ENCODE measurements at places on chromosomes 13 and 19.

DNA sequence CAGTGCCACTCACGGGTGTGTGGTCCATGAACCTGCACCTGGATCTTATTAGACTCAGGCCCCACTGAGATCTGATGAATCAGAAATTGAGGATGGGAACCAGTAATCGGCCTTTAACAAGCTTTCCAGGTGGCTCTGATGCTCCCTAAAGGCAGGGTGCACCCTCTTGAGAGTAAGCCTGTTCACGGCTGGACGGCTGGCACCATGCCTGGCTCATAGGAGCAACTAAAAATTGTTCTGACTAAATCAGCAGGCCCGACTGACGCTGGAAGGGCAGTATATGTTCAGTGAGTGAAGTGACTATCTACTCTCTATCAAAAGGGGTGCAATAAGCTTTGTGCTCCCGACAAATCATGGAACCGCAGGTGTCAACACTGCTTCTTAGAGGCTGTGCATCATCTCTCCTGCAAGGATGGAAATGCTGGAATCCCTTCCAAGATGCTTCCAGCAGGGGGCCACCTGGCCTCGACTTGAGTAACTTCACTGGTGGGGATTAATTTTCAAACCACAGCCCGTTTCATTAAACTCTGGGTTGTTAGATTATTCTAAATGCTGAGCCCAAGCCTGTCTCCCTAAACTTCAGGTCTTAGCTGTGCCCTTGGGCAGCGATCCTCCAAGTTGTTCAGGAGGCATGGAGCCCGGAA, 28.4 kb downstream of the TMTC4 start:
- peak; percentile 70 for DNase-seq

DNA sequence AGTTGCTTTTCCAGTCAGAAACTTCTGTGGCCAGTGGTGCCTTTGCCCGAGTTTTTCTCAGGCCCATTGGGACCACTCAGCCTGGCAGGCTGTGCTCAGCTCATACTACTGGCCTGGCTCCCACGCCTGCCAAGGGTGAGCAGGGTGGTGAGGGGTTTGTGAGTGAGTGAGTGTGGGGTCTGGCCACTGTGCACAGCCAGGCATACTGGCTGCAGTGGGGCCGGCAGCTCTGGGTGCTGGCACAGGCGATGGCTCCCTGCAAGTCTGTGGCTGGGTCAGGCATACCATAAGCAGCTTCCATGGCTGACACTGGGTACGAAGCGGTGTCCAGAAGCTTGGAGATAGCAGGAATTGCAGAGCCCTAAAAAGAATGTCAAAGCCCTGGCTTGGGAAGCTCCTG, 161.0 kb downstream of the SLITRK6 start:
- peak; percentile 77 for DNase-seq

- no peak for DNase-seq
Measured at GRCh38 chr19:2603334-2603733, 99.2 kb downstream of the GNG7 start.

DNA sequence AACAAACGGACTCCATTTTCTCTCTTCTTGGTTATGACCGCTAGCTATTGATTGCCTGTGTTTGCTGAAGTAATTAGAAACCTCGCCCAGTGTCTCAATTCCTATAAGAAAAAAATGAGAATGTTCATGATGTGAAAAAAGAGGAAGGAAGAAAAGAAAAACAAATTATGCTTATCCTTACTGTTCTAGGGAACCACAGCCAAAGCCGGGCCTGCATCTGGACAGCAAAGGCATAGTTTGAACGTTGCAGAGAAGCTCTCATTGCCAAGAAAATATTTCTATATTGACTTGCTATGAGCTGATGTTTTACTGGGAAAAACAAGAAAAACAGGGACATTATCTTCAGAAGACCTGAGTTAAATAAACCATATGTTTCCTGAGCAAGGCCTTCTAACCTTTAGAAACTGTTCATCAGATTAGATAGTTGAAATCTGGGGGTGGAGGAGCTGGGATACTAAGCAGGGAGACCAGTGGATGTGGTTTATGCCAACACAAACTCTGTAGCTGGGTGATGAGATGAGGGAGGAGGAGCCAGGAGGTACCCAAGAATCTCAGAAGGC, 55.0 kb downstream of the EFNB2 start:
- DNase-seq = no peak

DNA sequence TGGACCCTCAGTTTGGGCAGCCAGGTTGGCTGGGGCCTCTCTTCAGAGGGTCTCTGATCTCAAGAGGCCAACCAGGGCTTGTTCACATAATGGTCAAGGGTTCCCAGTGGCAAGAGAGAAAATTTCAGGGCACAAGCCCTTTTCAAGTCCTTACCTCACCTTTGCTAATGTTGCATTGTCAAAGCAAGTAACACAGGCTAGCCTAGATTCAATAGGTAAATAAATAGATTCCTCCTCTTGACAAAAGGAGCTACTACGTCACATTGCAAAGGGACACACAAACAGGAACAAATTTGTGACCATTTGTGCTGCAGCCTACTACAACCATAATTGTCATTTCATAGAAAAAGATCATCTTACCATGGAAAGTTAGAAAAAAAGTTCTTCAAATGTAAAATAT, 33.9 kb upstream of the FRY start:
- DNase-seq = no peak

GRCh38 chr19:29538651-29539050, 12.9 kb downstream of the VSTM2B start:
- DNase-seq = no peak

- DNase-seq = no peak
Measured at GRCh38 chr13:47484548-47484947, 516.5 kb downstream of the SUCLA2 start.

- no peak for DNase-seq
Measured at GRCh38 chr13:65159803-65160202, 2070.3 kb downstream of the PCDH9 start.
